ENCODE measurements at places on chromosomes 3 and 15.

- DNase-seq: no peak
These were observed 15.6 kb downstream of the CYP19A1 start for GRCh38 chr15:51322621-51323296.

DNA sequence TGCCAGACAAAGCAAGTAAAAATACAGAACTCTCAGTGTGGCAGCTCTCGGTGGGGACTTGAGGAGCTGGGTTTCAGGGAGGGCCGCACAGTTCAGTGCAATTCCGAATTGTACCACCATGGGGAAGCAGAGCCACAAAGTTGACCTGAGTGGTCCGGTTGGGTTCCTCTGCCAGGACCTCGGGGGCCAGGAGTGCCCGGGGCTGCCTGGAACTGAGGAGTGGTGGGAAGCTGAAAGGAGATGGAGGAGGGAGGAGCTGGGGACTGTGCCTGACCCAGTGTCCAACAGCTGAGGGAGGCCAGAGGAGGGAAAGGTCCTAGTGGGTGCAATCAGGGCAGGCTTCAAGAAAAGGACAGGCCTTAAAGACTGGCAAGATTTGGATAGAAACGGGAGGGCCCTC lies 32.2 kb upstream of the TRH start:
- no peak for DNase-seq

- DNase-seq: no peak
These were observed 47.5 kb upstream of the TM4SF1 start for GRCh38 chr3:149424918-149425317.

DNA sequence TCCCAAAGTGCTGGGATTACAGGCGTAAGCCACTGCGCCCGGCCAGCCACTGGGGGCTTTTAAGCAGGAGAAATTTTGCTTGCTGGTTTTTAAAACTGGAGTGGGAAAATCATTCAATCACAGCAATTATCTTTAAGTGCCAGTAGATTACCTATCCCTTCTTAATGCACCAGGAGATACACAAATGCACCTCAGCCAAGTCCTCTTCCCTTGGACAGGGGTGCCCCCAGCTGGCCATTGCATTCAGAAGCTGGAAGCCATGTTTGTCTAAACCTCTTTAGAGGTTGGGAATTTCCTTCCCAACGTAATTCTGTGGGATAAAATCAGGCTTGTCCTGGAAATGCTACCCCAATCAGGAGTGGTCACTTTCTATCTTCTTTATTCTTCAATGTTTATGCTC lies 26.6 kb downstream of the MIX23 start:
- DNase-seq: no peak

- no peak for DNase-seq
These were observed 128.8 kb upstream of the OSTN start for GRCh38 chr3:191070201-191070600.

DNA sequence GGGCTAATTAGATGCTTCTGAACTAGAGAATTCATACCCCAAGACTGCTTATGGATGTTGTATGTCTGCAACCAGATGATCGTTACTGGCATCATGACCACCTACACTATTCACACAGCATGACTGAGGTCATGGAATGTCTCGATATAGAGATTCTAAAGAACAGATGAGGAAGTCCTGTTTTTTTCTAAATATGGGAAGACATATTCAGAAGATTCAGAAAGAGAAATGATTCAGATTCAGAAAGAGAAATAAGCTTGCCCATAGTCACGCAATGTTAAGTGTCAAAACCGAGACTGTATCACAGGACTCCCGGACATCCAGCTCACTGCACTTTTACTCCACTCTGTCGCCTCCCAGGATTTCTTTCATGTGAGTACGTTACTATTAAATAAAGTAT lies 136.2 kb downstream of the TPRG1 start:
- no peak for DNase-seq

- DNase-seq: no peak
These were observed 32.4 kb downstream of the PEAK1 start for GRCh38 chr15:77387365-77388105.

GRCh38 chr3:128494367-128494650 lies 1.3 kb upstream of the GATA2 start:
- DNase-seq: no peak

- no peak for DNase-seq
These were observed 75.7 kb upstream of the SLC4A7 start for GRCh38 chr3:27559835-27560234.

DNA sequence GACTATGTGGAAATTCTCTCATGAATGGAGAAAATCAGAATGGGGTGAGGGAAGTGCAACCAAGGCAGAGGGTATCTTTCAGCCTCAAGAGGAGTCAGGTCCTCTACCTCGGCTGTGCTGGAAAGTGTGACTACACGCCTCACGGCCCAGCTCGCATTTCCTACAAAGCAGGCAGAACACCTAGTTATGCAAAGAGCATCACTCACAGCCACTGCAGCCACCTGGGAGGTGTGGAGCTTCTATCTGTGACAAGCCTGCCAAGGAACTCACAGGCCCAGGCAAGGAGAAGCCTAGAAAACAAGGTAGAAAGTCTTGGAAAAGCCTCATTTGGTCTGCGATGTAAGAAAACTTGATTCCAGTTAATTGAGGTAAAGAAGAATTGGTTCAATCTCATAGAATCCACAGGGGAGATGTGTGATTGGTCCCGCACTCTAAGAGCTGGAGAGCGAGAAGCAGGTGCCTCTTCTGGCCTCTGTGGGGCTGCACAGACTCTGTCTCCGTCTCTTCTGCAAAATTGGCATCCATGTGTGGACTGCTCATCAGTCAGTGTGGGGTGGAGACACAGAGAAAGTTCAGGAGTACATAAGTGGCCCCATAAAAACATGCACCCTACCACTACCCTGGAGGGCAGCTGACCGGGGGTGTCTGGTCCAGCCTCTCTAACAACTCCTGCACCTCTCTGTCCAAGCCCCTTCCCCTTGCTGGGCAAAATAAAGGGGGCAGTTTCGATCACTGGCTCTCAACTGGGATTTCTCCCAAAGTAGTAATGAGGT lies 76.8 kb downstream of the TAMM41 start:
- no peak for DNase-seq

GRCh38 chr3:194685718-194686413 lies at the start of gene FAM43A:
Gene FAM43A, plus strand, starts transcription at chr3:194685883. Its CDS starts 944 bp downstream, at chr3:194686827.
- peak; percentile 55 for DNase-seq

- no peak for DNase-seq
These were observed 8.0 kb downstream of the TMEM212 start for GRCh38 chr3:171850960-171851659.

GRCh38 chr3:53846134-53846850 lies at the start of the genes CHDH and IL17RB:
Gene CHDH, minus strand, starts transcription at chr3:53846419. Its CDS starts 22,411 bp downstream, at chr3:53824008.
Gene IL17RB, plus strand, starts transcription at chr3:53846568. Its CDS starts 21 bp downstream, at chr3:53846589.
- DNase-seq: no peak

GRCh38 chr3:5021116-5022092 lies 42.2 kb downstream of the BHLHE40 start:
- DNase-seq: no peak

GRCh38 chr3:14911651-14912050 lies 35.7 kb upstream of the NR2C2 start:
- no peak for DNase-seq

GRCh38 chr3:115512565-115513415 lies 110.5 kb upstream of the GAP43 start:
- DNase-seq: no peak

DNA sequence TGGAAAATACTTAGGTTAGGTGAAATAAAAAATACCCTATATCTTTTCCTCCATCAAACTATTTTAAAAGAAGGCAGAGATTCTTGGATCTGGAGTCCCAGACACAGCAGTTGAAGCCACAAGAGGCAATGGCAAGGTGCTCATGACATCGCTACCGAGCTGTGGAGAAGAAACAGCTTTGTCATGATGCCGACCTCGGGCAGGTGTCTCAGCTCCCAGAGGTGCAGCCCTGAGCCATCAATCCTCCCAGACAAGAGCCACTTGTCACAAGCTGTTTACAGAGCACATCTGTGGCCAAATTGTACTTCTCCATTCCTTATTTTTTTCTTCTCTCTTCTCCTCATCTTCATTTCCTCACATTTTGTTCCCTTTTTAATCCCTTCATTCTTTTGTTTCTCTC lies 50.8 kb downstream of the GPR176 start:
- no peak for DNase-seq

- DNase-seq: no peak
These were observed 97.6 kb upstream of the ALDH1A3 start for GRCh38 chr15:100781961-100782530.

GRCh38 chr3:76310089-76310488 lies 524.7 kb upstream of the ZNF717 start:
- DNase-seq: no peak

DNA sequence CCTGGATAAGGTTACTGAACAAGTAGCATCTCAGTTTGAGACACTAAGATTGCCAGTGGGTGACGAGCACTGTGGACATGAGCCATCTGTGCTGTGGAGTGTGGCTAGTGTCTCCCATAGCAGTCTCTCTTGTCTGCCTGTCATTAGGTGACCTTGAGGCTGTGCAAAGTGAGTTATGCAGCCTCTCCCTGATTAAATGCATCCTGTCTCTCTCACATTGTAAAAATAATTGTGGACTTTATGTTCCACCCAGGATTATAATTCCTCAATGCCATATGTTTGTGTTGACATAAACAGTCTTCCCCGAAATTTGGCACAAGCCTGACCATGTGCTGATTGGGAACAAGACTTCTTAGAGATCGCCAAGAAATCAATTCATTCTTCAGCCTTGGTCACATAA lies 168.9 kb downstream of the MYRIP start:
- no peak for DNase-seq

- DNase-seq: no peak
These were observed 57.9 kb upstream of the SEC22A start for GRCh38 chr3:123143669-123144411.

DNA sequence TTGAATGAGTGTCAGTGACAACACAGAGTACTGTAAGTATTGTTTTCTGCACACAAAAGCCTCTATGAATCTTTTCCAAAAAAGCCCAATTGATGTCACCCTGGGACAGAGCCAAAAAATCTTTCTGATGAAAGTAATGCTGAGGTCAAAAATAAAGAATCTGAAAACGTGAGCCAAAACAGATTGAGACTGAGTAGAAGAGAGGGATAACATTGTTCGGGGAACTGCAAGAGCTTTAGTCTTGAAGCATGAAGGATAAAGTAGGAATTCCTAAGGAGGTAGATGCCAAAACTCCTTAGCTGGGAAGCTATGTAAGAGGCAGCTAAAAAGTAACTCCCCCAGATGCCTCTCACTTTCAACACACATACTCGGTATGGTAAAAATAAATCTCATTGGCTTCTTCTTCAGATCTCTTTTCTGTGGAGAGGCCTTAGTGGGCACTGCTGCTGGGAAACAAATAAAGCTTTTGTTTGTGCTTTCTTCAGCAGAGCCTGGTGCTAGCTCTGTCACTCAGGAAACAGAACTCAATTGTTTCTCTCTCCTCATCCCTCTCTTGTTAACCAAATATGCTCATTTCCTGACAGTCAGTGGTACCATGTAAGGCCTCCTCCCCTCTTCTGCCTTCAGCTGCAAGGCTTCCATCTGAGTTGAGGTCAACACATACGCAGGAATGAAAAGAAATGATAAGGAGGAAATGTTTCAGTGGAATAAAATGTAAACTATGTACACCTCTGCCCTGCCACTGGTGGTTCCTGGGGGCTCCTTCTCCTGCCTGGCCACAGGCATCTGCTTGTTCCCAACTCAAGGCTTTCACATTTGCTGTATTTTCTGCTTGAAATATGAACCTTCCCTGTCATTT lies 58.1 kb downstream of the CD200 start:
- no peak for DNase-seq

GRCh38 chr15:40388941-40389823 lies 6.7 kb downstream of the KNSTRN start:
- DNase-seq: no peak

DNA sequence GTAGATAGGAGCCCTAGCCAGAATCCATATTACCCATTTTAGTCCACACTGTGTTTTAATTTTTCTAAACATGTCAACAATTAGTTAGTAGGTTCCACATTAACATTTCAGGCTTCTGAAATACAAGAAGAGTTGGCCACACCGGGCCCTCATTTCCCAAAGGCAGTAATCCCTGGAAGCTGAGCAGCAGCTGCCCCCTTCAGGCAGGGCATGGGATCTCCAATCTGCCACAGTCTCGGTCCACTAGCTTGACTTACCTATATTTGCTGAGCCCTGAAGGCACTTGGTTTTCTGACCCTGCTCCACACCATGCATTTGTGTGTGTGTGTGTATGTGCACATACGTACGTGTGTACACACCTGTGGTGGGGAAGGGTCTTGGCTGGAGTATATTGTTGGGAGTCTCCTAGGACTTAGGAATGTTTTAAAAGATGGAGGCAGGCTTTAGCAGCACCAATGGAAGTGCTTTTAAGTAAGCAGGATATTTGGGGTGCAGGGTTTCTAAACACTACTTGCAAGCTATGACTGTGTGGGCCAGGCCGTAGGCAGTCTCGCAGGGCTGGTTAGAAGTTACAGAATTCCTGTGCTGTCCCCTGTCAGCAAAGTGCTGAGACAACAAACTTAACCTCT lies 71.2 kb upstream of the SOX14 start:
- DNase-seq: no peak

GRCh38 chr3:128182656-128183055 lies 29.4 kb downstream of the EEFSEC start:
- DNase-seq: no peak

DNA sequence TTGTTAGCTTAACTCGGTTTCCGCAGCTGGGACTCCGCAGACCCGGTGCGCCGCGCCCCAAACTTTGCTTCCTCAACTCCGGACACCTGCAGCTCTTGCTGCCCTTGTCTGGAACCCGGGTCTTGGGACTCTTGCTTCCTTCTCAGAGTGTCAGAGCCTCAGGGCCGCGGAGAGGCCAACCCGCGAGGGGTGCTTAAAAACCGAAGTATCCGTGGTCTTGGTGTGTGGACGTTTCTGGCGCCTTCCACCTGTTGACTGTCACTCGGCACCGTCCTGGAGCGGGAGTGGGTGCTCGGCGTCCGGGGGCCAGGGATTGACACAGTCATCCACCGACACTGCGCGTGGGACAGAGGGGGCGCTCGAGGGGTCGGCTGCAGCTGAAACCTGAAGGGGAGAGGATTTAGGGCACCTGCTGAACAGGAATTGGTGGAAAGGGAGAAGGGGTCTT lies 386 bp downstream of the SQOR start:
- peak; percentile 39 for DNase-seq

GRCh38 chr3:117171124-117171523 lies 461.5 kb downstream of the TUSC7 start:
- no peak for DNase-seq

- no peak for DNase-seq
These were observed 45.0 kb downstream of the ZMAT3 start for GRCh38 chr3:179026636-179027035.

DNA sequence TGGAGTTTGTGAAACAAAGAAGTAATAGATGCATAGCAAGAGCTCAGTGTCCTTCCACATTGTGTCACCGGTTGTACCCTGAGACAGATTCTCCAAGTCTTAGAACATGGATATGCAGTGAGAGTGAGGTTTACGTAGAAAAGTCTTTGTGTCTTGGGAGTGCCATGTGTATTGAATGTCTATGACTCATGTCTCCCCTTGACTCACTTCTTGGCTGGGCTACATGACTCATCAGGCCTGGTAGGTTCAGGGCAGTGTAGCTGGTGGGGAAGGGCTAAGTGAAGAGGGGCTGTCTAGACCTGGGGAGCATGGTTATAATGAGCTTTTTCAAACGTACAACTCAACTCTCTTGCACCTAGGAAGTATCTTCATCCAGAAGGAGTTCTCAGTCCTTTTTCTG lies 167.4 kb downstream of the GAP43 start:
- DNase-seq: peak; percentile 37

- no peak for DNase-seq
These were observed 37.7 kb upstream of the BCL2L10 start for GRCh38 chr15:52150043-52150825.

GRCh38 chr3:61925721-61926120 lies 364.4 kb downstream of the PTPRG start:
- no peak for DNase-seq

GRCh38 chr3:46113608-46114007 lies 86.3 kb upstream of the XCR1 start:
- no peak for DNase-seq

GRCh38 chr15:42402455-42403205 lies 43.3 kb downstream of the CAPN3 start:
- no peak for DNase-seq
